Fibroblast of lung (primary cell): ENCODE measurements at places on chromosomes 3 and 15. TPM values are rescaled to one million over a fixed set of nuclear protein-coding genes. Genes with fewer than 3 reads are reported as not detected.

- H3K36me3 ChIP-seq, result no peaks in the 10 kb centered on the region
- no peak for DNase-seq
- H3K4me3 ChIP-seq, result no peak overlapping the region
- H3K27me3 ChIP-seq, result no peaks in the 10 kb centered on the region
- H3K27ac ChIP-seq, result no peak overlapping the region
Measured at GRCh38 chr3:153373606-153374005, 211.6 kb downstream of the RAP2B start.

ZNF770 gene
- 43.4 and 44.6 TPM in 2 replicates for total RNA-seq

POLG gene
- total RNA-seq, result 52.4 and 61.3 TPM in 2 replicates

ROBO2 gene
- total RNA-seq, result 1.5 and 1.8 TPM in 2 replicates

PROS1 gene
- 33.0 and 48.8 TPM in 2 replicates for total RNA-seq
